ENCODE measurements at places on chromosomes 13 and 19.
A peak's percentile ranks its signal among the peaks of the same experiment; 100 is the strongest.

DNA sequence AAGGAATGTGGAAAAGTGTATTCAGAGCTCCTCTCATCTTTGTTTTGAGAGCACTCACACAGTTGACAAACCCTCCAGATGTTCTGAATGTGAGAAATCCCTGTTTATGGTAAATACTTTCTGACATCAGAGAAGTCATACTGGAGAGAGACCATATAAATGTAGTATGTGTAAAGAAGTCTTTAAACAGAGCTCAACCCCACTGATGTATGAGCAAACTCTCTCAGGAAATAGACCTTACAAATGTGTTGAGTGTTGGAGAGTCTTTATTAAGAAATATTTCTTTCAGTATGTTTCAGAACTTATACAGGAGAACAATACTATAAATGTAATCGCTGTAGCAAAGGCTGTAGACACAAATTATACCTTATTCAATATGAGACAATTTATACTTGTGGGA is 15.7 kb upstream of the ZNF329 start:
- no peak for DNase-seq

DNA sequence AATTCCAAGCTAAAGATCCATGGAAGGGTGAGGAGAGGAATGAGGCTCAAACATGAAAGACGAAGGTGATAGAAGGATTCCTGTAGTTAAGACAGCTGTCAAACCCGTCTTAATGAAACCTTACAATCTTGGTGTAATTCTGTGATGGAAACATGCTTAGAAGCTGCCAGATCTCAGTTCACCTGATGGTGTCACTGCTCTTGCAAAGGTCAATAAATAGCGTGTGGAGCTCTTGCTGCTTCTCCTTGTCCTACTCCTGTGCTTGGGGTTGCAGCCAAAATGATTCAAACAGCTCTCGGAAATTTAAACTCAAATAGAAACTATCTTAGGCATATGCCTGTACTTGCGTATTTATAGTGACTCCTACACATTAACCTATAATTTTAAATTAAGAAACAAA is 1705.0 kb downstream of the OLFM4 start:
- peak; percentile 24 for DNase-seq

DNA sequence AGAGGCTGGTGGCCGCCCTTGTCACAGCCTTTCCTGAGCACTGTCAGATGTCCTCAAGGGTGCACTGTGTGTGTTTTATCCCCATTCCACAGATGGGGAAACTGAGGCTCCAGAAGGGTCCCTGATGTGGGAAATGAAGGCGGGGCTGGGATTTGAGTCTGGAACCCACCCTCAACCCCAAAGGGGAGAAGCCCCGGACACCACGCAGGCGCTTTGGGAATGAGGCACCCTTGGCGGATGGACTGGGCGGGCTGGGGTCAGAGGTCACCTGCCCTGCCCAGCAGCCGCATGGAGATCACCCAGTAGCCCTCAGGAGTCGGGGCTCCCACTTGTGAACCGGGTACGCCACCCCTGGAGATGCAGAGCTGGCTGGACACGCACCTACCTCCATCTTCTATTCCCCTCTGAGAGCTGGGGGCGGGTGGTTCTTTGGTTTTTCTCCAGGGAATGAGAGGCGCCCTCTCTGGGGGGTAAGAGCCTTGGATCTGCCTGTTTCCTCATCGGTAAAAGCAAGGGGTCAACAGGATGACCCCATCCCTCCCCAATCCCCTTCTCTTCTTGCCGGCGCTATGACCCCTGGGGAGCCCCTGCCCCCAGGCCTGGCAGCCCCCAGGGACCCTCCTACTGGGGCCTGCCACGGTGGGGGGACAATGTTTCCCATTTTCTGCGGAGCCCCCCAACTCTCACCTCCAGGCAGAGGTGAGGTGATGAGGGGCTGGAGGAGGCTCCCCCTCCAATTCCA is 8.3 kb upstream of the ONECUT3 start:
- DNase-seq = no peak

DNA sequence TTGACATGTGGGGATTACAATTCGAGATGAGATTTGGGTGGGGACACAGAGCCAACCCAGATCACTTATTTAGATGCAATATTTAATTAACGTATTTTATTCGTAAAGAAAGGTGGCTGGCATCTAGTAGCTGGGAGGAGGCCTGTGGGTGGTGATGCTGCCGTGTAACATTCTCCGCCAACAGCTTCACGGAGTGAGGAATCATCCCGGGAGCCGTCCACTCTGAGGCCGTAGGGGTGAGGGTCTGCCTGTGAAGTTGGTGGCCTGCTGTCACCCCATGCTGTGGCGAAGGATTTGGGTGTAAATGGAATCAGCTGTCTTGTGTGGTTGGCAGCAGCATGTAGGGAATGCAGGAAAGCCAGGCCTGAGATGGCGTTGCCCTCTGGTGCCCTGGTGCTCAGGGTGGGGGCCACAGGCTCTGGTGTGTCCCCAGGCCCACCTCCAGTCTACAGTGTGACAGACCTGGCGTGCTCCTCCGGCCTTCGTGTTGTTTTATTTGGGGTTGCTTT is 3.3 kb upstream of the TEX29 start:
- no peak for DNase-seq

DNA sequence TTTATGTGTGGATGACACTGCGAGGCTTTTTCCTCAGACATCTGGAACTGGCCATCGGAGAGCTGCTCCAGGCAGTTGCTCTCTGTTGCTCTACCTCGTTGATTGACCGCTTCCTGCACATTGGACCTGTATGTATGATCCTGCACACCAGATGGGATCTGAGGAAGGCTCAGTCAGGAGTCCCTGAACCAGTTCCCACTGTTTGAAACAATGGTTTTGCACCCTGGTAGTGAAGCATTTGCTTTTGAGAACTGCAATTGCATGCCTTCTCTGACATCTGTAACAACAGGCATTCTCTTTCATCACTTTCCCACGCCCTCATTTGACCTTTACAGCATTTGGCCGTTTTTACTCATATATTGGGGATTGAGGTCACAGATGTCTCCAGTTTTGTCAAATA is 61.1 kb upstream of the NPAS1 start:
- no peak for DNase-seq

DNA sequence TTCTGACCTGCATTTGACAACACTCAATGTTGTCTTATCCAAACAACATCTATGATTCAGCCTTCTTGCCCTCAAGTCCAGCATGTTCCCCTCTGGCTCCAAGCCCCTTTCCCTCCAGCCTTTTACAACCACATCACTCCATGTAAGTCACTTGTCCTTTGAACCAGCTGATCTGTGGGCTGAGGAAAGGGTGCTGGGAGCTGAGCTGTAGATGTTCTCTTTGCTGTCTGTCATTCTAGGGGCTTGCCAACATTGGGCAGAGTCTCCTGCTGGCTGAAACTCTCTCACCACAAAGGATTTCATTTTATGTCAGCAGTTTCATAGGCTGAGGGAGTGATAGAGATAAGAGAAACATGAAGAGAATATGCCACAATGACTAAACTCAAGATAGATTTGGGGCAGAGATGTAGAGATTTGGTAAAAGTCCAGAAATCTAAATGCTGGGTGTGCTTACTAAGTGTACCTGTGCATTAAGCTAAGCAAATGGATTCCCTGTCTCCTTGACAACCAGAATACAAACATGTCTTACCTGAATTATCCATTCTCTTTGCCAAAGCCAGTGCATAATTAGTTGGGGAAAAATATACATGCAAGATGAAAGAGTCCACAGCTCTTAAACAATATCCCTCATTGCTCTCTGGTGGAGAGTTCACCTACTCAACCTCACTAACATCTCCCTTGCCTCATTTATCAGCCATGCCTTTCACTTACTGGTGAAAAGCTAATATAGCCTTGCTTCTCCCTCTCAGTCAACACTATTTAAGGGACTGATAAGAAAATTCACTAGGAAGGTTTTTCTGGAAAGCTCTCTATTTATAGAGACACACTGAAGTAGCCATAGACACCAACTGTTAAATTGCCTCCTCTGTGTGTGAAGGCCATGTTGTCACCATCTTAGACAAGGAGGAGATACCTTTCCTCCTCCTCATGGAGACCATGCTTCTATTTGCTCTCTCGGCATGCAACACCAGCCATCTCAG is 175.5 kb upstream of the SERP2 start:
- DNase-seq = peak; percentile 36

GRCh38 chr19:14774373-14774772 is 4.0 kb downstream of the ADGRE2 start:
- DNase-seq = no peak

DNA sequence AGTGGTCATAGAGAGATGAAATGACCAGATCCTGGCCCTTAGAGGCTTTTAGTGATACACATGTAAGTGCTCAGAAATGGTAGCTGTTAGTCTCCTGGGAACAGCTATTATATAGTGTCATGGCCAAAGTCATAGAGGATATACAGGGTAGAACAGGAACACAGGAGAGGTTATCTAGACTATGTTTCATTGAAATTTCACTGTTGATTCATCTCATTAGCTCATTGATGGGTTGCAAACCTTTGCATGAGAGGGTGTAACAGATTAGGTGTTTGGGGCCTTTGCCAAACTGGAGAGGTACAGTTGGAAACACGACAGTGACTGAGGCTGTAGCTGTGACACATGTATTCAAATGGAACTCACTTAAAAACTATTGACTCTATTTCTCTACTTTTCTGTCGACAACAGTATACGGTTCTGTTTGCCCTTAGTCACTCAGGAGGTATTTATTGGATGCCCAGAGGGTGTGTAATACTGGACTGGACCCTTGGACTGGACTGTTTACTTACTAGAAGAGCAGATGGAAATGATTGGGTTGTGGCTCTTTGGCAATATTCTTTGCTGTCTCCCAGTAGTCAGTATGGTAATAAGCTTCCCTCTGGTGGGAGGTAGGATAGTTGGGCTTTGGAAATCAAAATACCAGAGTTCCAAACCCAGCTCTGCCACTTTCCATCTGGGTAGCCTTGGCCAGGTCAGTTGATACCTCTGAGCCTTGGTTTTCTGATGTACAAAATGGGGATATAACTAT is 29.8 kb downstream of the ARHGAP35 start:
- DNase-seq = no peak

DNA sequence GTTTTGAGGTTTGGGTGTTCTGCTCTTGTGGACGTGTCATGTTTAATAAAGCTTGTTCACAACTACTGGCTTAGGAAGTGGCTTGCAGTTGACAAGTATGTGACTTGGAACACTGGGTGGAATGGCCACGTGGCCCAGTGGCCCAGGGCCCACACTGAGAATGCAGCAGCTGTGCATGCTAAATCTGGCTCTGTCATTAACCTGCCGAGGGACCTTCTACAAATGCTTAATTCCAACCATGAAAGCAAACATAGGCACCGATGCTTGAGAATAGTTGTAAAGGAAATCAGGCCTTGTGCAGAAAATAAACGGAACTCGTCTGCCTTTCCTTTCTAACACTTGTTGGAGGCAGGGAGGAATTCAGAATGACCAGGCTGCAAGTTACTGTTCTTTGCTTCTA is 11.6 kb upstream of the CLDN10 start:
- DNase-seq = peak; percentile 26

DNA sequence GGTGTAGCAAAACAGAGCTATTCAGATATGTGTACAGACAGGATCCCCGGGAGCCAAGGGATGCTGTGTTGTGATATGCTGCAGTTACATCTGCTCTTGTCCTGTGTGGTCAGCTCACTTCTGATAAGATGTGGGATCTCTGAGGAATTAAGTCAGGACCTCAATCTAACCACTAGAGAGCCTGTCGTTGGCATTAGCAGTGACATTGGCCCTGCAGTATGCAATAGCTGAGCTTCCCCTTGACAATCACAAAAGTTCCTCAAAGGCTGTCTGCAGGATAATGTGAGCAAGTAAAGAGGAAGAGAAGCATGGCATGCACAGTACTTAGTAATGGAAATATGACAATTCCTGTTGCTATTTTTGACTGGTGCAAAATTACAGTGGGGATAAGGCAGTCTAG is 203.4 kb upstream of the MIR17HG start:
- DNase-seq = no peak

DNA sequence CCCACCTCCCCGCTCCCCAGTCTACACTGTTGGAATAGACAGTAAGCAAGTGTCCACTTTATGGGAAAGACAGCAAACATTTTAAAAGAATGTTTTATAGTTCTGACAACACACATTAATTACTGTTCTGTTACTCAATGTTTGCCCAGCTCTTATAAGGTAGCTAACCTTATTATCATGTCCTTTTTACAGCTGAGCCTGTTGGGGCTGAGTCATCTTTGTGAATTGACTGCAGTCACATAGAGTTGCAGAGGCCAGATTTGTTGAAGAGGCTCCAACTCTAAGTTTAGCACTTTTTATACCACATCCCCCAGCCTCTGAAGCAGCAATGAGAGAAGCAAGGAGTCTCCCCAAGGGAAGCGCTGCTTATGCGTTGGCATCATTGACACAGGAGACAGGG is 76.2 kb downstream of the C13orf42 start:
- no peak for DNase-seq
